NCI-H1436 (cell line): ENCODE measurements at places on chromosomes 13 and 19.
A peak's percentile ranks its signal among the peaks of the same experiment; 100 is the strongest.

DNA sequence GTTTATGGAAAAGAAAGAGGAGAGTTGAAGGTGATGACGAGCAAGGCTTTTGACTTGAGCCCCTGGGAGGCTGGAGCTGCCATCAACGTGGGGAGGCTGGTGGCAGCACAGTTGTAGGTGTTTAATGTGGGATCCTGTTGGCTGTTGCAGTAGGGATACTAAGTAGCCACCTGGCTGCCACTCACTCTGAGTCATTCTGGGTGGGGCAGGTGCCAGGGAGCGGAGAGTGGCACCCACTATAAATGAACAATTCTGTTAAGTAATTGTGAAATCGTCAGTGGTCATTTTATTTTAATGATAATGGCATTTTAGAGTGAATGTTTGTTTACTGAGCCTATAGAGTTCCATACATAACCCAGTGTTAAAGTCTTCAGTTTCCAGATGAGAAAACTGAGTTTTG, 9.8 kb downstream of the ZNF317 start:
- no peak for DNase-seq

DNA sequence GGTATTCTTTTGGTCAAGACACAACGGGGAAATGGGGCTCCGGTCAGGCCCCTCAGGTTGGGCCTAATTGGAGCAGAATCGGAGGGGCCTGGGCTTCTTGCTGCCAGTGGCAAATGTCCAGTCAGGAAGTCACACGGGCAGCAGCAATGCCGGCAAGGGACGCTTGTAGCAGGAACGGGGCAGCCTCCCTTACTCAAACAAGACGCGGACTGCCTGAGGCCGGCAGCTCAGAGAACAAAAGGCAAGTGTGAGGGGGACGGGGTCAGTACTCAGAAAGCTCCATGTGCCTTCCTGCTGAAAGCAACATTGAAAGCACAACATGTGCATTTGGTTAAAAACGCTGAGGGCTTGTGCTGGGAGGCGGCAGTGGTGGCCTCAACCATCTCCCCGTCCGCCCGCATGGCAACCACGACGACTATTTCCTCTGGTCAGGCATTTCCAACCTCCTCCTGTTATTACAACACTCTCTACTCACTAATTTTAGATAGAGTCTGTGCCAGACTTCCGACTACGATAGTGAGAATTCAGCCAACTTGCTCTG, 20.5 kb upstream of the RASA3 start:
- no peak for DNase-seq

DNA sequence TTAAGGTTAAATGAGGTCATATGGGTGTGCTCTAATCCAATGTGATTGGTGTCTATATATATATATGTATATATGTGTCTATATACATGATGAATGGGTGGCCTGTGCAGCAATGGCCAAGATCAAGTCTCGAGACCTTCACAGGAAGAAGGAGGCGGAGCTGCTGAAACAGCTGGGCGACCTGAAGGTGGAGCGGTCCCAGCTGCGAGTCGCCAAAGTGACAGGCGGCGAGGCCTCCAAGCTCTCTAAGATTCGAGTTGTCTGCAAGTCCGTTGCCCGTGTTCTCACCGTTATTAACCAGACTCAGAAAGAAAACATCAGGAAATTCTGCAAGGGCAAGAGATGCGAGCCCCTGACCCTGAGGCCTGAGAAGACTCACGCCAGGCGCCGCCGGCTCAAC, 109.8 kb downstream of the EFNB2 start:
- no peak for DNase-seq

- DNase-seq, result no peak
Observed at GRCh38 chr13:40438999-40439797, 227.2 kb downstream of the FOXO1 start.

DNA sequence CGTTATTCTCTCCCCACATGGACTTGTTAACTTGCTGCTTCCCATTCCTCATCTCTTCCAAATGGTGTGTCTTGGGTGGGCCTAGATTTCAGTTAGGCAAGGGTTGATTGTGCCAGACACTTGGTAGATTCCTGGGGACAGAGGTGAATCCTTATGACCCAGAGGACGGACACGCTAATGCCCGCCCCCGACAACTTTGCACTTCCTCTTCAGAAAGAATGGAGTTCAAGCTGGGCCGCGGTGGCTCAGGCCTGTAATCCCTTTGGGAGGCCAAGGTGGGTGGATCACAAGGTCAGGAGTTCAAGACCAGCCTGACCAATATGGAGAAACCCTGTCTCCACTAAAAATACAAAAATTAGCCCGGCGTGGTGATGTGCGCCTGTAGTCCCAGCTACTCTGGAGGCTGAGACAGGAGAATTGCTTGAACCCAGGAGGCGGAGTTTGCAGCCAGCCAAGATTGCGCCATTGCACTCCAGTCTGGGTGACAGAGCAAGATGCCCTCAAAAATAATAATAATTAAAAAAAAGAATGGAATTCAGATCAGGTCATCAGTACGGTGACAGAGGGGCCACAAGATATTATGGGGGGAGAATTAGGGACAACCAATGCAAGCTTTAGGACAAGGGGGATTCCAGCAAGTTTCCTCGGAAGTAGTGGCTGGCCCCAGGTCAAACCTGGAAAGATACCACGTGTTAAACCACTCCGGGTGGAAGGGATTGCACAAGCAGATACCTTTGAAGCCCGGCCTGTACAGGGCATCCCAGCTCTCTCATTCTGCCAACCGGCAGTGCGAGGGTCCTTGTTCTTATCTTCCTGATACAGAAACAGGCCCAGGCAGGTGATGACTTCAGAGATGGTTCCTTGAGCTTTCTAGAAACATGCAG, 2.7 kb downstream of the MYO9B start:
- no peak for DNase-seq

- DNase-seq, result no peak
Observed at GRCh38 chr13:31440132-31440531, 240.4 kb downstream of the B3GLCT start.

DNA sequence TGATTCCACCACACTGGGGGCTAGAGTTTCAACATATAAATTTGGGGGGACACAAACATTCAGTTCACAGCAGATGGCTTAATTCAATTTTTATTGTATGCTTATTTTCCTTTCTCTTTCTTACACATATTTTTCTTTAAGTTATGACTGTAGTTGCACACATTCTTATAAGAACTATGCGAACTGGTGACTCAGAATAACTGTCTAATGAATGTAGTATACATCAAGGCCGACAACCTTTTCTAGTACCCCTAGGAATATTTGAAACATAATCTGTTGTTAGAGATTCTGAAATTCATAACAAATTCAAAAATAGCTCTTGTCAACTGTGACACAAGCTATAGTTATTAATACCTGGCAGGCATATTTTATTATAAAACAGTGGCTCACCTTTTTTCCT, 695.6 kb downstream of the PCDH9 start:
- no peak for DNase-seq

GRCh38 chr19:12733369-12734214, 892 bp downstream of the TRIR start:
- no peak for DNase-seq

DNA sequence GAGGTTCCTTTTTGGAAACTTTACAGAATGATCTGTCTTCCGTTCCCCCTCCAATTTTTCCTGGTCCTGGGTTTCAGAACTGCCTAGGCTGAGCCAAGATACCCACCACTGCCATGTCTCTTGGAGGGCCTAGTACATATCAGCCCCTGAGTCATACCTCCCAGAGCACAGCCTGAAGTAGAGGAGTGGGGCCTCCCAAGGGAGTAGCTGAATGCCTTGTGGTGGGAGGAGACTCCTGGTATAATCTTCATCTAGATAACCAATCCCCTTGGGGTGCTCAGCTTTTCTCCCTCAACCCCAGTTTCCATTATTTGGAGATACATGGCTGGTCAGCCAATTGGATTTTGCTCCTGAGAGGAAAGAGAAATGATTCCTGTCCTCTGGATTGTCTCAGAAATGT, 30.3 kb downstream of the ZNF763 start:
- no peak for DNase-seq

DNA sequence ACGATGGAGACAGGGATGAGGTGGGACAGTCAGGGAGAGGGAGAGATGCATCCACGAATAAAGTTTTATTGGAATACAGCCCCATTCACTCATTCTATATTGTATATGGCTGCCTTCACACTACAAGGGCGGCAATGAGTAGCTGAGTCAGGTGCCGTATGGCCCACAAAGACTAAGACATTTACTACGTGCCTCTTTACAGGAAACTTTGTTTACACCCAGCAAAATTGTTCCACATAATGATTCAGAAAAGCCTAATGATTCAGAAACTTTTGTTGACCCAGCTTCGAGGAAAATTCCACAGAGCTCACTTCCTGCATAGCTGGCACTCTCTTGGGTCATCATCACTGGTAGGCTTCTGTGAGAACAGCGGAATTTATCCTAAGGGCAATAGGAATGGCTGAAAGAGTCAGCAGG, 87.3 kb upstream of the PEG3 start:
- no peak for DNase-seq

- DNase-seq, result no peak
Observed at GRCh38 chr13:65154661-65155447, 2075.3 kb downstream of the PCDH9 start.

DNA sequence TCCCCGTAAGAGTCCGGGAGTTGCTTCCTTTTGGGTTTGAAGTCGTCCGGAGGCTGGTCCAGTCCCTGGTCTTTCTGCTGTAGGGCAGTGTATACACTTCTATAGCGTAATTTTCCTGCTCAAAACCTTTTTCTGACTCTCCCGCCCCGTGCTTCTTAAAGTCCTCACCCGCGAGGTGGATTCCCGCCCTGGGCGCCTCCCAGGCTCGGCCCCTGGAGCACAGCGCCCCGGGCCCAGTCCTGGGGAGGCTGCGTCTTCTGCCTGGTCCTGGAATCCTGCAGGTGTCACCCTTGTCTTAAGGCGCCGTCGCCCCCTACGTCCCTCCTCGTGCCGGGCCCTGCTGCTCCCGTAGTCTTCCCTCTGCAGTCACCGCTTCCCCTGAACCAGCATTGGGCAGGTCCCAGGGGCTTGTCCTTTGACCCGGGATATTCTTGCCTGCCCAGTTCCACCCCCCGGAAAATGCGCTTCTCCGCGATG, 34.4 kb upstream of the ZNF808 start:
- DNase-seq, result no peak

GRCh38 chr13:42873081-42873480, 91.7 kb downstream of the FAM216B start:
- no peak for DNase-seq

GRCh38 chr19:4984438-4984990, 15.6 kb downstream of the KDM4B start:
- no peak for DNase-seq

DNA sequence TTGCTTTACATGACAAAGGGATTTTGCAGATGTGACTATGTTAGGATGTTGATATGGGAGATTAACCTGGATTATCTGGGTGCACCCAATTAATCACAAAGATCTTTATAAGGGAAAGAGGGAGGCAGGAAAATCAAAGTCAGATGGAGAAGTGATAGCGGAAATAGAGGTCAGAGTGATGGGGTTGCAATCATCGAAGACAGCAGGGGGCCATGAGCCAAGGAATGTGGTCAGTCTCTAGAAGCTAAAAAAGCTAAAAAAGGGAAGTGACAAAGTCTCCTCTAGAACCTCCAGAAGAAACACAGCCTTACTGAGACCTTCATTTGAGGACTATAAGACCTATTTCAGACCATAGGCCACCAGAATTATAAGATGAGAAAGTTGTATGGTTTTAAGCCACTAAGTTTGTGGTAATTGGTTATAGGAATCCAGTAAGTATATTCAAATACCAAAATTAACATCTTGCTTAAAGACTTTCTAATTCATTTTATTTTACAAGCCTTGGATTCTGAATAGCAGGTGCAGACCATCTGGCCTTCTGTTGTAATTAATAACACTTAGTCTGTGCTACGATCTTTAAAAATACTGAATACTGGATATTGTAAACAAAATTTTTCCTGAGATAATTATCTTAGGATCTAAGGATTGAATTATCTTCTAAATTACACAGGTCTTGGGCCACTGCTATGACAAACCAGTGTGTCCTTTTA, 493.4 kb upstream of the PCDH20 start:
- DNase-seq, result no peak

DNA sequence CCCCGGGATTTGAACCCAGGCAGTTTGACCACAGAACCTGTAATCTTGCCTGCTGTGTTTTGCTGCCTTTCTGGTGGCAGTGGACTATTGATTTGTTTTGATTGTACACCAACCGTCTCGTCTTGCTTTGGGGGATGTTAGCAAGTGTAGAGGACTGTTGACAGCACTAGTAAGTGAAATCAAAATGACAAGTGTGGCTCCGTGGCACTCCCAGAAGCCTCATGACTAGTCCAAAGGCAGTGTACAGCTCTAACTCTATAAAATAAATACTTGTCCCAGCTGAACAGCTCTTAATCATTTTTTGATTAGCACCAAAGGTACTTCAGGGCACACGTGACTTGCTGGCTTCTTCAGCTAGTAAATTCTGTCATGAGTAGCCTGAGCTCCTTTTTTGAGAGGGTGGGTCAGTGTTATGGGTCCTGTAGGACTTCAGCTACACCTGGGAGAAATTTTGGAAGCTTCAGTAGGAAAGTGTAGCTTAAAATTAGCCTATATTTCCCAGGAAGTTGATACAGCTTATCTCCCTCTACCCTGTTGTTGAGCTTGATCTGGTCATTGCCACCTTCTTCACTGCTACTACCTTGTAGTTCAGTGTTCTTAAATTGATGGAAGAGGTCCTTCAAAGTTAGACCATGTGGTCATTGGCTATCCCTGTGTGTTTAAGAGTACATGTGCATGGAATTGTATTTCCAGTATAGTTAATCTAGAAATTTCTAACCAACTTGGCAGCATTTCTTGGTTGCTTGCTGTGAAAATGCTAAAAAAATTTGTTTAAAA, 15.1 kb downstream of the TM9SF2 start:
- DNase-seq, result no peak

- DNase-seq, result no peak
Observed at GRCh38 chr19:39183104-39183503, 13.7 kb upstream of the NCCRP1 start.

- DNase-seq, result no peak
Observed at GRCh38 chr19:41551212-41551610, 24.8 kb upstream of the CEACAM21 start.

- DNase-seq, result no peak
Observed at GRCh38 chr19:4713384-4713951, 10.2 kb downstream of the DPP9 start.

- peak; percentile 63 for DNase-seq
Observed at GRCh38 chr13:97344265-97345175, 89.4 kb upstream of the RAP2A start.

- no peak for DNase-seq
Observed at GRCh38 chr13:79686441-79686840, 205.5 kb downstream of the NDFIP2 start.

- no peak for DNase-seq
Observed at GRCh38 chr13:109043636-109044035, 414.2 kb downstream of the MYO16 start.

DNA sequence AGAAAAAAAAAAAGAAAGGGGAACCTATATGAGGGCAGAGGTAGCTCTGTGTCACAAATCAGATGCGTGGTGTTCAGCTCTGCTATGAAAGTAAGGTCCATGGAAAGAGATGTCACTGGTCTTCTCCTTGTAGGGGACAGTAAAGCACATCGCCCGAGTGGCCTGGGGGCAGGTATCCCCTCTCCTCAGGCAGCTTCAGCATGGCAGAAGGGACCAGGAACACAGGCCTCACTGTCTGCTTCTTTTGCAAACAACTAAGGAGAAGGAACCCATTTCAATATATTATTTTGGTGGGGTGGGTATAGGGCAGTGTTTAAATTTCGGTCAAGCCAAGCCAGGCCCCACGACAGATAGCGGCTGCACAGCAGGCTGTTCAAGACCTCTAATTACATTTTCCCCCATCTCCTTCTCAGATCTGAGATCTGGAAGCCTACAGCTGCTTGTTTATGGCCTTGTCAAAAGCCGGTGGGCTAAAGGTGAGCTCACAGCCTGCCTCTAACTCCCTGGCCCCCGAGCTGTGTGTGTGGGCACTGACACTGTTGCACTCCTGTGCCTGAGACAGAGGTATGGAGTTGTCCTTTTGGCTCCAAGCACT, 72.8 kb downstream of the HSPH1 start:
- DNase-seq, result no peak

GRCh38 chr19:33311326-33311682, 9.0 kb upstream of the CEBPA start:
- no peak for DNase-seq
